ENCODE measurements at places on chromosomes 16 and 17.

GRCh38 chr16:68084504-68085258 lies 489 bp upstream of the NFATC3 start:
- DNase-seq, result peak; percentile 62

DNA sequence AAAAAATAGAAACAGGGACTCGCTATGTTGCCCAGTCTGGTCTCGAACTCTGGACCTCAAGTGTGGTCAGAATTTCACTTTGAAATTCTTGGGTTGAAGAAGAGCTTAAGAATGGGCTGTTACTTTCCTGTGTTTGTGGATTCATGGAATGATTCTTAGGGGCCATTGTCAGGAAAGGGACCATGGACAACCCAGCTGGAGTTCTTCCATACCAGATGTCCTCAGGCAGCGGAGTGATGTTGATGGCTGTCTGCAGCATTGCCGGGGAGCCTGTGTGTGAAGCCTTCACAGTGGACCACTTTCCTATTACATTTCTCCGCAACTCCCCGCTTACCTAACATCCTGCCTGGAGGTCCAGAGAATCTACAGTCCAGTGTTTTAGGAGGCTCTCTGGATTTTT lies 145.9 kb downstream of the CLEC16A start:
- no peak for DNase-seq

DNA sequence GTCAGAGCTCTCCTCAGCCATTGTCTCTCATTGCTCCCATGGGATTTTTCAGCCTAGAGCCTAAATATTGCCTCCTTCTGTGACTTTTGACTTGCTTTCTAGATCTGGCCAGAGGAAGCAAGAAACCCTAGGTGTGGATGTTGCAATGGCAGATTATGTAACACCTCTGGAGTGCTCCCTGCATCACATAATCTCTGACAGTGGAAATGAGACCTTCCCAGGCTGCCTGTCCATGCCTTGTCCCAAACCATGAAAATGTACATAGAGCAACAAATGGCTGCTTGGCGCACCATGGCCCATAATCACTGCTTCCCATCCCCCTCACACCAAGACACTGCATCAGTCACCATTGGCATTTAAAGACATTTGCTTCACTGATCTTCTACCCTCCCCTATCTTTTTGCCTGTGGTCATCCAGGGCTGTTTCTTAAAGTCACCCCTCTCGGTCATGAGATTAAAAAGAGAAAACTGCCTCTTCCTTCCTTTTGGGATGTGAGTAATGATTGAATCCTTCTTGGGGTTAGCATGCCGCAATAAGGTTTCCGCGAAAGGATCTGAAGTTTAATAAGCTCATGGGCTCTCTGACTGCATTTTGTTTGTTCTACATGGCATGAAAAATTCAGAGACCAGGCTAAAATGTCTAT lies 34.2 kb upstream of the CCL2 start:
- no peak for DNase-seq

GRCh38 chr17:33602981-33603380 lies 309.9 kb upstream of the ASIC2 start:
- DNase-seq, result no peak

GRCh38 chr16:57828272-57829161 lies 26.2 kb upstream of the KIFC3 start:
- no peak for DNase-seq

GRCh38 chr17:43661699-43662412 lies at the start of gene MEOX1:
Gene MEOX1 (minus strand): TSS chr17:43661922. CDS start chr17:43661534, 388 bp downstream.
- no peak for DNase-seq

DNA sequence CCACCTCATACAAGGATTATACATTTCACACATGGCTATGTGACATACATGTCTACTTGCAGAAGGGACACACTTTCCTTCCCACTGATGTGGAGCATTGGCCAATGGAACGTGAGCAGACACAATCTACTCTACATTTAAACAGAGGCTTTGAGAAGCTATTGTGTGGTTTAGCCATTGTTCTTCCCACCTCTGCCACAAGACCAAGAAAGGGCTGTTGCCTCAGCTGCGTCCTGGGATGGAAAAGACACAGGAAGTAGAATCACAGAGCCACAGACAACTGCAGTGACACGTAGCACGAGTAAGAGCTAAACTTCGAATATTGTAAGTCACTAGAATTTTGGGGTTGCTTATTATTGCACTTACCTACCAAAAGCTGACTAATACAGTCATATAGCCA lies 33.3 kb downstream of the PRKCB start:
- DNase-seq, result no peak

GRCh38 chr17:79928502-79929256 lies 89.4 kb upstream of the CBX4 start:
- no peak for DNase-seq

DNA sequence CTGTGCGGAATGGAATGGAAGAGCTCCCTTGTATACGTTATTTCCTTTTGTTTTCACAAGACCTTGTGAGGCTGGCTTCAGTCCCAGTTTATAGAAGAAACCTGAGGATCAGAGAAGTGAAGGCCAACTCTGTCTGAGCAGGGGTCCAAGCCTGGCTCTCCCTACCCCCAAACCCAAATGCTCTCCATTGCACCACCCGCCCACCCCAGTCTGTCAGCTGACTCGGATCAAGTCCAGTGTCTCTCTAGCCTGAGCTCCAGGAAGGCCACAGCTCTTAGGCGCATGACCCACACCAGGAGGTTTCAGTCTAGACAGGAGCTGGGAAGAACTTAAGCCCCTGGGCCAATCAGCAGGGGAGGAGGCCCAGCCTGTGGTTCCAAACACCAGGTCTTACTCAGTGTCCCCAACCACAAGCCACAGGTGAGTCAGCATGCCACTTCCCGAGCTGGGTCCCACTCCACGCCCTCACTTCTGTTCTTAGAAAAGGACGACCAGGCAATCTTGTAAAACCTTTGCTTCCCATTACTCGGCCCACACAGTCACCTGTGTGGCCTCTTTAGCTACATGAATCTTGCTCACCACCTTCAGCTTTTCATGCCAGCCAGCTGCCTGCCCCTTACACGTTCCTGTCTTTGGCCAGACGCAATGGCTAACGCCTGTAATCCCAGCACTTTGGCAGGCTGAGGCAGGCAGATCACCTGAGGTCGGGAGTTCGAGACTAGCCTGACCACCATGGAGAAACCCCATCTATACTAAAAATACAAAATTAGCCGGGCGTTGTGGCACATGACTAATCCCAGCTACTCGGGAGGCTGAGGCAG lies 27.8 kb downstream of the TK2 start:
- DNase-seq, result no peak

Measured in activated naive CD4-positive, alpha-beta T cell (primary cell).